ENCODE measurements at places on chromosomes 12 and 14. TPM values are rescaled to one million over a fixed set of nuclear protein-coding genes. Genes with fewer than 3 reads are reported as not detected.

- H3K4me3 ChIP-seq, result no peak overlapping the region
- H3K27ac ChIP-seq, result no peak overlapping the region
- DNase-seq, result no peak
- no peaks in the 10 kb centered on the region for H3K4me1 ChIP-seq
- H3K36me3 ChIP-seq, result no peaks in the 10 kb centered on the region
Observed at GRCh38 chr12:111178181-111179081, 190.5 kb downstream of the PHETA1 start.

GRCh38 chr14:103686831-103687485, 28.3 kb downstream of the XRCC3 start:
- no peaks in the 10 kb centered on the region for H3K36me3 ChIP-seq
- H3K27ac ChIP-seq, result no peak overlapping the region
- H3K27me3 ChIP-seq, result no peaks in the 10 kb centered on the region
- H3K4me3 ChIP-seq, result no peak overlapping the region

- no peak for DNase-seq
- no peak overlapping the region for H3K27ac ChIP-seq
Observed at GRCh38 chr12:997505-997904, 6.5 kb downstream of the ERC1 start.

Gene CGRRF1
- total RNA-seq, result 20.4 TPM

GRCh38 chr14:23398348-23398747, 9.7 kb downstream of the MYH6 start:
- no peaks in the 10 kb centered on the region for H3K27me3 ChIP-seq
- H3K4me3 ChIP-seq, result no peak overlapping the region
- H3K4me1 ChIP-seq, result no peaks in the 10 kb centered on the region

DNA sequence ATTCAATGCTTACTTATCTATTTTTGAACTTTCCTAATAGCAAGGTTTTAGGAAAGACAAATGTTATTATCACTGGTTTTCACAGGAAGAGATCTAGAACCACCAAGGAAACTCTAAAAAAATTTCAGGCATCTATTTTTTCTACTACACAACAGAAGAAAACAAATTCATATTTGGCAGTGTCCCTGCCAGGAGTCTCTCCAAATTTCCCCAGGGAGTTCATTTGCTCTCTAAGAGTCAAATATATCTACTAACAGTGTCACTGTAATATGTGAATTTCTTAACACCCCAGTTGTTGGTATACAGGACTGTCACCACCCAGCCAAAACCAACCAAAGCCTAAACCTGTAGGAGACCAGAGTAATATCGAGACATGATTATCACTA, 83.4 kb downstream of the STXBP6 start:
- no peaks in the 10 kb centered on the region for H3K27me3 ChIP-seq
- no peaks in the 10 kb centered on the region for H3K36me3 ChIP-seq
- H3K4me1 ChIP-seq, result no peaks in the 10 kb centered on the region
- no peak for DNase-seq
- H3K27ac ChIP-seq, result no peak overlapping the region

- H3K36me3 ChIP-seq, result no peaks in the 10 kb centered on the region
- DNase-seq, result peak; percentile 70
- H3K27ac ChIP-seq, result peak within 1 kb of the TSS; percentile 97
- no peaks in the 10 kb centered on the region for H3K27me3 ChIP-seq
Observed at GRCh38 chr14:32077081-32078022, at the start of gene ARHGAP5. TSS of gene ARHGAP5 (plus strand) at chr14:32077304. CDS start at chr14:32090670, 13,366 bp downstream.

DNA sequence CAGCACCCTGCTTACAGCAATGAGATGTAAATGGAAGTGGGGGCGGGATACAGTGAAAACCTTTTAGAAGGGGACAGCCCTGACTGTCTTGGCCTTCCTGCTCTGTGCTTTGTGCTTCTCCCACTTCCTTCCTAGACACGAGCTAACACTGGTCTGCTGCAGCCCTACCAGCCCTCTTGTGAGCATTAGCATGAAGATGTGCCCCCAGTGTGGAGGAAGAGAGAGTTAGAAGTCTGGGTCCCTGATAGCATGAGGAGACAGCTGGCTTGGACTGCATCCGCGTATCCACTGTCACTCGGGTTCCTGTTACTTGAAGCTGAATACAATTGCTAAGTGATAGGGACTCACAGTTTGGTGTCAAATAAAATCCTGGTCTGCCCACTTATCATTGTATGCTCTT, 248.1 kb upstream of the SOX5 start:
- no peak for DNase-seq
- H3K4me3 ChIP-seq, result no peak overlapping the region
- H3K36me3 ChIP-seq, result no peaks in the 10 kb centered on the region

Gene KRT83
- not detected for total RNA-seq

DNA sequence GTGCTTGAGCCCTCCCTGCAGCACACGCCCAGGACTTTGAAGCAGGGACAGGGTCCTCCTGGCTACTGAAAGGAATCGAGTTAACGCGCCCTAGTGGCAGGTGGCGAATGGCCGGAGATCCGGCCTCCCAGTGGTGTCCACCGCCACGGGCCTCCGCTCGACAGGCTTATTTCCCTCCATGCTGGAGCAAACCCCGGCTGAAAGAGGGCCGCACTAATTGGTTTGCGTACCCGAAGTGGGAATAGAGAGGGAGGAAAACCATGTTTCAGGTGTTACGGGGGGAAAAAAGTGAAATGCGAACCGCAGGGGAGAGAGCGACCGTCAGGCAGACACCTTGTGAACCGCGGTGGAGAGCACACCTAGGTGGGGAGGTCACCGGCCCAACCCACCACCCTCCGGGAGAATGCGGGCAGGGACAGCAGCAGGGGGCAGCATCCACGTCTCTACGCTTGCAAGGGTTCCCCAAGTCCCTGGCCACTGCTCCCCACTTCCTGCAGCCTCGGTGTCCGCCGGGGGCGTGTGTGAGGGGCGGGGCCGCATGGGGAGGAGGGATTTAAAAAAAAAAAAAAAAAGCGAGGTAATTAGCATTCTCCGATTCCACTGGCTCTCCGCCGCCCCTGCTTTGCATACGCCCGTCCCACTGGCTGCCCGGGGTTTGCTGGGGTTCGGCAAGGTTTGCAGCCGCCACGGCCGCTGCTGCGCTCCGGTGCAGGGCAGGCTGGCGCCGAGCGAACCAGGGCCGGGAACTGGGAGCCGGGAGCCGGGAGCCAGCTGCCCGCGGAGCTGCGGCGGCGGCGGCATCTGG, 224.6 kb upstream of the CRY1 start:
- H3K27ac ChIP-seq, result no peak overlapping the region
- H3K36me3 ChIP-seq, result no peaks in the 10 kb centered on the region
- H3K4me1 ChIP-seq, result no peaks in the 10 kb centered on the region
- DNase-seq, result peak; percentile 91
- peak overlapping the region; percentile 42 for H3K4me3 ChIP-seq
- H3K27me3 ChIP-seq, result no peaks in the 10 kb centered on the region

Gene UNC79
- not detected for total RNA-seq

Measured in Peyer's patch (tissue), 4 donors.